NCI-H2081 treated with DMSO at 0.1 percent for 48 hours (cell line): ENCODE measurements at places on chromosomes 5 and 9.

GRCh38 chr5:122404653-122405362, 92.8 kb downstream of the SNCAIP start:
- no peak for DNase-seq

GRCh38 chr5:72818866-72819534, 2.5 kb downstream of the TNPO1 start:
- DNase-seq: no peak

GRCh38 chr9:130975932-130976841, 32.8 kb upstream of the LAMC3 start:
- no peak for DNase-seq

DNA sequence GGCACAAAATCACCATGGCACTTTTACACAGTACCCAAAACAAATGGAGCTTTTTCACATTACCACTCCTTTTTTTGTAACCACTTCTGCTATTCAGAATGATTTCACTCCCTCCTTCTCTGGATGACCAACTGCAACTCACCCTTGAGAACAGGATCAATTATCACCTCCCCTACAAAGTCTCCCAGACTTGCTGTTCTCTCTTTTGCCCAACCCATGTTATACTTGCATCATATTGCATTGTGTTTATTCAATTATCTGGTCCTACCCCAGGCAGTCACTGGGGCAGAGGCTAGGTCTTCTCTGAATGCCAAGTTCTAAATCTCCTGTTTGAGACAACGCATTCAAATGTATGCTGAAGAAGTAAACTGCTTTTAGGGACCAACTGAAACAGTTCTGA, 96.0 kb downstream of the GPR21 start:
- DNase-seq: no peak

DNA sequence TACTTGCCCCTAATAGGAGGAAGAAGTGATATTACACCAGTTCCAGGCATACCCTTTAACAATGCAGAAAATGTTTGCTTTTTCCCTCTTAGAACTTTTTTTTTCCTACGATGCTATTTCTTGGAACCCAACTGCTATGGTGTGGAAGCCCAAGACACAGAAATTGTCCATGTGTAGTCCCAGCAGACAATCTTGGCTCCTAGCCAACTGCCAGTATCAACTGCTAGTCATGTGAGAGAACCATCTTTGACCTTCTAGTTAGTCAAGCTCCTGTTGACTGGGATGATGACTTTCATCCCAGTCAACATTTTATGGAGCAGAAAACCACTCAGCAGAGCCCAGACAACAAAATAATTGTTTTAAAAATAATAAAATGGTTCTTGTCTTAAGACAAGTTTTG, 532.4 kb downstream of the TLR4 start:
- DNase-seq: no peak

DNA sequence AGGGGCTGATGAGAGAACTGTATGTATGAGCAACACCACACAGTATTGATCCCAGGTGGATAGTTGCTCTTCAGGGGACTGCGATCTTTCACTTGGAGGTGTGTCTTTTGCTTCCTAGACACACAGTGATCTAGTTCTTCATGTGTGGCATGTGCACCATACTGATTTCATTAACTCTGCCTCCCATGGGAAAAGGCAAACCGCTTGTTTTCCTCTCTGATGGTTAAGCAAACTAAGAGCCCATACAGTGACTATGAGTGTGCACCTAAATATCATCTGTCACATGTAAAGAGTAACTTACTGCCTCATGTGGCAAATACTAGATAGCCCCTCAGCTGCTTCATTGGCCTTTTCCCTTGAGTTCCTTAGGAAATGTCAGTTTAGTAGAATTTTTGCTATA, 147.3 kb downstream of the TLE4 start:
- DNase-seq: no peak
